Stimulated activated CD8-positive, alpha-beta memory T cell treated with anti-CD3 and anti-CD28 coated beads, Interleukin-4, amount 100 ng/mL, for 1 hour (primary cell): ENCODE measurements at places on chromosomes 6 and 20.

GRCh38 chr20:48451401-48451800, 376.4 kb downstream of the PREX1 start:
- DNase-seq: no peak

GRCh38 chr6:133070410-133071043, 170.6 kb upstream of the EYA4 start:
- no peak for DNase-seq

GRCh38 chr6:71277926-71278600, 10.5 kb upstream of the OGFRL1 start:
- no peak for DNase-seq

- no peak for DNase-seq
Observed at GRCh38 chr6:63804381-63804956, 168.9 kb downstream of the PHF3 start.

GRCh38 chr6:88629838-88630494, 333.5 kb downstream of the RNGTT start:
- DNase-seq: no peak

DNA sequence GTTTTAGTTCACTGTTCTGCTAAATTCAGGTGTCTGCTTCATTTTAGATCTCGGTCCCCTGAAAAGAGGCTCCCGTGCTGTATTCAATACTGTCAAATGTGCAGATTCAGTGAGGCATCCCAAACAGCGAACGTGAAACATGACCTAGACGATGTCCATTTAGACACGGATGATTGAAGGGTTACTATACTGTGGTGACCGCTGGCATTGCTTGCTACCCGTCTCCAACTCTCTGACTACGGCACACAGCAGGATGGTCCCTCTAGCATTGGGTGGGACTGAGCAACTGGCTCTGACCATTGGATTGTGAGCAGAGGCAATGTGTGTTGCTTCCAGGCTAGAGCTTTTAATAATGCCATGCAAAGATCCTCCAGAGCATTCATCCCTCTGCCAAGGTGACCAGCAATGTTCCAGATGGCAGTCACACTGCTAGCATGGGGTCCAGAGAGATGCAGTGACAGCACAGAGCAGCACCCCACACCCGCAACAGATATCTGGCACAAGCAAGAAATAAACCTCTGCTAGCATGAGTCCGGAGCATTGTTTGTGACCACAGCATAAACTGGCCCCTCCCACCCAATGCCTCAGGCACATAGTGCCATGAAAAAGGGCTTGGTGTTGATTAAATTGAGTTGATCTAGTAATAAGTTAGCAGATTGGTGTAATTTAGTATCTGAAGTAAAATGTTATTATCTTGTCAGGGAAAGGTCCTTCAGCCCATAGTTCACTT, 9.0 kb downstream of the METTL24 start:
- no peak for DNase-seq

DNA sequence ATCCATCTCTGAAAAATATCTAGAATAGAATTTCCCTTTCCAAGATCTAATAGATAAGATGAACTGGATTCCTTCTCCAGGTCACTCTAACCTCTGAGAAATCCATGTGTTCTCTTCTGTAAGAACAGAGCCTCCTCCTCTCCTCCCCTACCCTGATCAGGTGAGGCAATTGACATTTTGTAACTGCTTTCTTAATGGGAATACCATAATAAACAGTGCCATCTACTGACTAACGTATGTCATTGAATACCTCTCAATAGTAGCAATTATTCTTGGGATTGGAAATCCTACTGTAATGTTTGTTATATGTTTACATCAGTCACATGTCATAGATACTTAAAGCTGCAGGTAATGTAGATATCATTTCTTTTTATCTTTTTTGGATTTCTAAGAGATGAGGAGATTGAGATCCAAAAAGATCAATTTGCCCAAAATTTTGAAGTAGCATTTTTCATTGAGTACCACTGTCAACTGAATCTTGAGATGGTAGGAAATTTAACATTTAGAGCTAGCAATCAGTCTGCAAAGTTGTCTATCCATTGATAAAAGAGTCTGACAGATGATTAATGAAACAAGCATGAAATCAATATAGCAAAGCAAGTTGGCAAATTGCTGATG, 365.8 kb upstream of the HSF2 start:
- DNase-seq: no peak

GRCh38 chr20:6769903-6770785, 2.7 kb downstream of the BMP2 start:
- DNase-seq: no peak

DNA sequence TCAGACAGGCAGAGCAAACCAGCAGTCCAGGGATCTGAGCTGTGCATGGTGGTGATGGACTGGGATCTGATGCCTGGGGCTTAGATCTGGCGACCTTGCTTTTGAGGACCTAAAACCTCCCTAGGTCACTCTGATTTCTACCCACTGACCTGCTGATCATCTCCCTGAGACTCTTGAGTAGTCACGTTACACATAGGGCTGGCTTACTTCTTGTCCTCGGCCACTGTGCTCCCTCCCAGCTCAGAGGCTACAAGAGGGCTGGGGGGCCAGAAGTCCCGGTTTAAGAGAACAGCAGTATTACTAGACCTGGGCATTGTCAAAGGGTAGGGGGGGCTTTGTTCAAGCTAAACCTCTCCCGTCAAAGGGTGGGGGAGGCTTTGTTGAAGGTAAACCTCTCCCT, 5.5 kb downstream of the DYNLT1 start:
- no peak for DNase-seq

DNA sequence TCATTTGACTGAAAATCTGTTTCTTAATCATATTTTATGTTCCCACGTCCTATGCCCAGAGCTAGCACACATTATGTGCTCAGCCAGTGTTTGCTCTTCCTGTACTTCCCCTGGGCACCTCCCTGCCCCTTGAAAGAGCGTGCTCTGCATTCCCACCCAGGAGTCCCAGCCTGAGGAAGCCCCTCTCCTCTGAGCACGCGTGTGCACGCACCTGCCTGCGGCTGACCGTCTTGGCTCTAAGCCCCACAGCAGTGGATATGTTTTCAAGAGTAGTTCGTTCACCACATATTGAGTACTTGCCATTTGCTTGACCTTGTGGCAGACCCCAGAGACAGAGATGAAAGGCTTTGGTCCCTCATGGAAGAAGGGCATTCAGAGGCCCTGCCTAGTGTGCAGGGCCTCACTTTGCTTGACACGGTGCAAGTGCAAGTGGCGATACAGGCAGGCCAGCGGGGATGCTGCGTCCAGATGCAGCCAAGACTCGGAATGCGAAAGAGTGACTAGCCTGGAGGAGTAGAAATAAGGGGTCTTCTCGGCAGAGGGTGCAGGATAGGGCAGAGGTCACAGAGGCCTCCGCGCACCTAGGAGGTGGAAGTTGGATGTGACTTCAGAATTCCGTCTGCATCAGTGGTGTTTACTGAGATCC, 14.1 kb downstream of the SYNDIG1 start:
- no peak for DNase-seq

- DNase-seq: no peak
Observed at GRCh38 chr20:37762716-37763485, 69.1 kb downstream of the CTNNBL1 start.

- DNase-seq: no peak
Observed at GRCh38 chr6:134878136-134878535, 71.8 kb downstream of the ALDH8A1 start.

- no peak for DNase-seq
Observed at GRCh38 chr6:140660295-140660694, 1285.8 kb upstream of the CITED2 start.

- peak; percentile 67 for DNase-seq
Observed at GRCh38 chr6:44655412-44656342, 268.2 kb downstream of the CDC5L start.

GRCh38 chr6:35089216-35089934, 51.8 kb downstream of the TCP11 start:
- DNase-seq: no peak

- no peak for DNase-seq
Observed at GRCh38 chr6:157552081-157552747, 171.2 kb downstream of the ZDHHC14 start.

GRCh38 chr6:147823936-147824335, 315.4 kb downstream of the SAMD5 start:
- DNase-seq: no peak

DNA sequence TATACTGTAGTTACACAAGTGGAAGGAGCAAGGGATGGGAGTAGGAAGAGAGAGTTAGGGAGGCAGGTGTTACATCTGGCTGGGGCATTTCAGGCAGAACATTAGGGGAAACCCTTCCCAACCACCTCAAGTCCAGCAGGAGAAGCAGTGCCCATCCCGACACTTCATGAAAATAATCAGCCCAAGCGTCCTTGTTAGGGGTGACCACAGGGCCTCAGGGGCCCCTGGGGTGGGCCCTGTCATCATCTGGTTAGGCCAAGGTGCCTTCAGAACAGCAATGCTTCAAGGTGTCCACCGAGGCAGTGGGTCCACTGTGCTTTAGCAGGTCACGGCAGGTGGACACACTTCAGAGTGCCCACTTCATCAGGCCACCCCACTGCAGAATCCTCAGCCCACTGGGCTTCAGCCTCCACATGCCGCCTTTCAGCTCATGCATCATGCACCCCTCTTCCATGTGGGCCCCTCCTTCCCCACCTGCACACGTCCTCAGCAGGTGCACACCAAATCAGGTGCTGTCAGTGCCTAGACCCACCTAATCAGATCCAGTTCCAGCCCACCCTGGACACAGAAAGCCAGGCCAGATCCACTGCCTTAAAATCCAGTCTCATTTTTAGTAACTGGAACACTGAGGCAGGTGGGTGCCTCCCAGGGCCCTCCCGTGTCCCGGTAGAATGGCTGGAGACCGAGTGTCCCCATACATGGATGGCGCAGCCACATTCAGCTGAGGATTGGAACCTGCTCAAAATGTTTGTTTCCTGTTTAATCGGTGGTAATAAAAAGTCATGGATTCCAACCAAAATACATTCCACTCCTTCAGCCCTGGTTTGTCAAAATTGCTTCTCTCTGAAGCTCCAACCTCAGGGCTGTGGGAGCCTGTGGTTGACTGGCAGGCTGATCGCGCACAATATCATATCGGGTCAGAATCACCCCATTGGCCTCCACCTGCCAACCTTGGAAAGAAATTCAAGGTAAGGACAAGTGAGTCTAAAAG, 99.5 kb downstream of the ANKRD60 start:
- no peak for DNase-seq

GRCh38 chr6:84657486-84657885, 106.9 kb downstream of the TBX18 start:
- no peak for DNase-seq

DNA sequence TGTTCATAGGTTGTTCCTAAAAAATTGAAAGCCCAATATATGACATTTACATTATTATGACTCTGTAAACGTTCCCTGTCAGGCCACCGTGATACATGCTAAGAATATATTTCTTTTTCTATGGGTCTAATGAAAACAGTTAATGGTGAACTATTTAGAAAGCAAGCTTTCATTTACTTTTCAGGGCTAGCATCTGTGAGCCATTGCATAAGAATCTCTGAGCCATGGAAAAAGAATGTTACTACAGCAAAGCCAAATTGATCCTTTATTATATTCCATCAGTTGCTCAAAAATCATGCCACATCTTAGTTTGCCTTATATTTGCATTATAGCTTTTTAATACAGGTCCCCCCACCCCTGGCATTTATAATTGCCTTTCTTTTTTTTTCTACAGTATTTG, 275.5 kb downstream of the ZFAND3 start:
- no peak for DNase-seq

GRCh38 chr20:4568361-4568959, 153.2 kb upstream of the PRND start:
- no peak for DNase-seq

- DNase-seq: no peak
Observed at GRCh38 chr6:118122801-118123200, 215.7 kb downstream of the SLC35F1 start.

DNA sequence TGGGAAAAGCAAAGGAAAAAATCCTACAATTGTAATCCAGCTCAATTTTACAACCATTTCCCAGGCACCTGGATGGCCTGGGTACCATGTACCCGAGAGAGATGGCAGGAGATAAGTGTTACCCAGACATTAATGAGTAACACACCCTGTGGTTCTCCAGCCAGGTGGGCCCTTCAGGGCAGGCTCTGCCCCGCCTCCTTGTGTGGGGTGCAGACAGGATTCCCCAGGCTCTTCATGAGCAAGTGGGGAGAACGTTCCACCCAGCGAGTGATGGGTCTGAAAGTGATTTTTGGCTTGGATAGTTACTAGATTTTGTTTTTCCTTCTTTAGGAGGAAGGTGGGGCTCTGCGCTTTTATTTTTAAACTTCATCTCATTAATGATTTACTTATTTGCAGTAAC, 243.9 kb downstream of the TAF4 start:
- no peak for DNase-seq

DNA sequence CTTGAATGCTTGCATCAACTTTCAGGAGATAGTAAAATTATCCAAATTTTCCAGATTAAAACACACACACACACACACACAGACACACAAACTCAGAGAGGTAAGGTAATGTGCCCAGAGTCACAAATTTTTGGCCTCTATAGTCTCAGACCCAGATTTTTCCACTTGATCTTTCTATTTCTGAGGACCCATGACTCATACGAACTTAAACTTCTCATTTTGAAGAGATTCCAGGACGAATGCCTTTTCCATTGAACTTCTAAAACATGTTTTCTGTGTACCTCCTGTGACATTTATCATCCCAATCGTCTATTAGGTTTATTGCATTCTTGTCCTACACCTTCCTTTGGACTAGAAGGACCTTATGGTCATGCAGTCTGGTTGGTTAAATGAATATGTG, 172.9 kb upstream of the COL21A1 start:
- DNase-seq: no peak

DNA sequence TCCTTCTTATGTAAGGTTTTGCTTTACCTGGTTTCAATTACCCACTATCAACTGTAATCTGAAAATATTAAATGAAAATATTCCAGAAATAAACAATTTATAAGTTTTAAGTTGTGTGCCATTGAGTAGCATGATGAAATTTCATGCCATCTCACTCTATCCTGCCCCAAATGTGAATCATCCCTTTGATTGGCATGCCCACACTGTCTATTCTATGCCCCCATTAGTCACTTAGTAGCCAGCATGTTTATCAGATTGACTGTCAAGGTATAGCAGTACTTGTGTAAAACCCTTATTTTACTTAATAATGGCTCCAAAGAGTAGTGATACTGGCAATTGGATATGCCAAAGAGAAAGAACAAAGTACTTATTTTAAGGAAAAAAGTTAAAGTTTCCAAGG, 403.8 kb downstream of the ADGRB3 start:
- no peak for DNase-seq

DNA sequence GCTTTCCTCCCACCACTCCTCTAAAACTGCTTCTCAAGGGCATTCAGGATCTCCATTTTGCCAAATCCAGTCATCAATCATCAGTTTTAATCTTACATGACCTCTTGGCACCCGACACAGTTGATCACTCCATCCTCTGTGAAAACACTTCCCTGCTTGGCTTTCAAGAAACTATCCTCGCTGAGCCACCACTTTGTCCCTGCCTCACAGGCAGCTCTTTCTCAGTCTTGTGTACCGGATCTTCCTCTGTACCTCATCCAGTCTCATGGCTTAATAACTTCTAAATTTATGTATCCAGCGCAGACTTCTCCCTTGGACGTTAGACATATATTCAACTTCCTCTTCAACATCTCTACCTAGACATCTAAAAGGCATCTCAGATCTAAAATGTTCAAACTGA, 89.9 kb downstream of the BTBD9 start:
- no peak for DNase-seq

GRCh38 chr20:24781418-24781980, 167.6 kb upstream of the CST7 start:
- no peak for DNase-seq
